ENCODE measurements at places on chromosomes 2 and 18.

DNA sequence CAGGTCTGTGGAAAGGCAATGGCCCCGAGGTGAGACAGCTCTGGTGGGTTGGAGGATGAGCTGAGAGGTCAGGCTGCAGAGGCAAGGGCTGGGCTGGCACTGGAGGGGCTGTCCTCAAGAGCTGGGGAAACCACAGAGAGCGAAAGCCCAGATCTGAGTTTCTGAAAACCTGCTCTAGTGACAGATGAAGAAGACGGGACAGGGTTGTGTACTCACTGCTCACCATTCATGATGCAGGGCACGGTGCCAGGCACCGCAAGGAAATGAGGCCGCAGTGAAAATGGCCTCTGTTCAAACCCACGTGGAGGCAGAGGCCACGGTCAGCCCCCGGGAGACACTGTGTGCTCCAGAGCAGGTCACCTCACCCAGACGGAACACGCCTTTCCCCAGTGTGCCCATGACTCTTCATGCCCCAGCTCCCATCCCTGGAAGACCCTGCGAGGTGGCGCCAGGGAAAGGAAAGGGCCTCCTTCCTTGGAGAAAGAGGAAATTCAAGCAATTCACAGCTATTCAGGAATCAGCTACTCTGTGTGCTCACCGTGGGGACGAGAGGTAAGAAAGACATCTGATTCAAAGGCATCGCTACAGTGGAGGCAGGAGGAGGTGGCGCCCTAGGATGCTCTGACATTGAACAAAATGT is 24.3 kb upstream of the ID2 start:
- DNase-seq = no peak

GRCh38 chr18:75293591-75293990 is 83.0 kb downstream of the TSHZ1 start:
- DNase-seq = no peak

GRCh38 chr2:236085211-236085610 is 83.0 kb downstream of the GBX2 start:
- no peak for DNase-seq

GRCh38 chr2:217870528-217871011 is 132.2 kb downstream of the TNS1 start:
- no peak for DNase-seq

DNA sequence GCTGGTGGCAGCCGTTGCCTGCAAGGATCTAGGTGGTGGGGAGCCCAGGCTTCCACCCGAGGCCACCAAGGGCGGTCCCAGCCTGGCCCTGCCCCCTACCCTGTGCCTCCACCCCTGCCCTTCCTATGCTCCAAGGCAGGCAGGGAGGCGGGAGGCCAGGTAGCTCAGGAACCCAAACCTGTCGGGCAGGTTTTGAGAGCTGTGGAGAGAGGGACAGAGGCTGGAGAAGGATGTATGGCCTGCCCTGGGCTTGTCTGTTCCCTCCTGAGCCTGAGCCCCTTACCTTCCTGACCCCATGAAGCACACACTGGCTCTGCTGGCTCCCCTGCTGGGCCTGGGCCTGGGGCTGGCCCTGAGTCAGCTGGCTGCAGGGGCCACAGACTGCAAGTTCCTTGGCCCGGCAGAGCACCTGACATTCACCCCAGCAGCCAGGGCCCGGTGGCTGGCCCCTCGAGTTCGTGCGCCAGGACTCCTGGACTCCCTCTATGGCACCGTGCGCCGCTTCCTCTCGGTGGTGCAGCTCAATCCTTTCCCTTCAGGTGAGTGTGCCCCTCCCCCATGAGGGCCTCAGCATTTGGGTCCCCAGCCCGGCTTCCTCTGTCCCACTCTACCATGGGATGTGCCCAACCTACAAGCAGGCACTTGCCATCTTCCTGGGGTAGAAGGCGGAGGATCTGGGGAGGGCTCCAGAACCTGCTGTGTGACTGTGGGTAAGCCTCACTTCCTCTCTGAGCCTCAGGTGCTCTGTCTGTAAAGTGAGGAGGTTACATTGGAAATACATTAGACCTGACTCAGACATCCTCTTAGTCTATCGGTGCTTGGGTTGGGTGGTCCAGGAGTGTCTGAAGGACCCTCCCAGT is at the start of gene PROM2:
Gene PROM2 (plus strand): TSS at position 159 of the 860 bp plus-strand sequence. CDS start 137 bp downstream, at position 296.
- DNase-seq = no peak
